ENCODE measurements at places on chromosomes 7 and 10. TPM values are rescaled to one million over a fixed set of nuclear protein-coding genes. Genes with fewer than 3 reads are reported as not detected.

DNA sequence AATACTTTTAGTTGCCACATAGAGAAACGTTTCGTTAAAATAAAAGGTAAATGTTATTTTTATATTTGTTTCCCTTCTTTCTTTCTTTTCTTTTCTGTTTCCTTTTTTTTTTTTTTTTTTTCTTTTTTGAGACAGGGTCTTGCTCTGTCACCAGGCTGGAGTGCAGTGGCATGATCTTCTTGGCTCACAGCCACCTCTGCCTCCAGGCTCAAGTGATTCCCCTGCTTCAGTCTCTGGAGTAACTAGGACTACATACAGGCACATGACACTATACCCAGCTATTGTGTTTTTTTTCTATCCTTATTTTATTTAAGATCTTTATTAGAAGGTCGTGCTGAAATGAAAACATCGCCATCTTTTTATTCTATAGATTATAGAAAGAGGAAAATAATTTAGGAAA, 661.8 kb upstream of the MBL2 start:
- no peak for DNase-seq

DNA sequence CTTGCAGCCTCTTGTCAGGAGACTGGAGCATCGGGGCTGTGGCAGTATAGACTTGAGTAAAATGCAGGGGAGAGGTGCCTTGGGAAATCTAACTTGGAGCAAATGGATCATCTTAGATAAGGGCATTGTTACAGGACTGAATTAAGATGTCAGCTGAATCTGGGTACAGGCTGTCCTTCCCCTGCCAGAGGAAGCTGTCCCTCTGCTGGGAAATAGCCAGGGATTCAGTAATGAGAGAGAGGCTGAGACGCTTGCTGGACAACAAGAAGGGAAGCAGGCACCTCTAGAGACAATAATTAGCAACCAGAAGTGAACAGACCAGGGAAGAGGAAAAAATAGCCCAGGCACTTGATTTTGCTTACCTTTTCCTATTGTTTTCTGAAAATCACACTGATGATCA, 20.7 kb upstream of the RAPGEF5 start:
- no peak for DNase-seq

DNA sequence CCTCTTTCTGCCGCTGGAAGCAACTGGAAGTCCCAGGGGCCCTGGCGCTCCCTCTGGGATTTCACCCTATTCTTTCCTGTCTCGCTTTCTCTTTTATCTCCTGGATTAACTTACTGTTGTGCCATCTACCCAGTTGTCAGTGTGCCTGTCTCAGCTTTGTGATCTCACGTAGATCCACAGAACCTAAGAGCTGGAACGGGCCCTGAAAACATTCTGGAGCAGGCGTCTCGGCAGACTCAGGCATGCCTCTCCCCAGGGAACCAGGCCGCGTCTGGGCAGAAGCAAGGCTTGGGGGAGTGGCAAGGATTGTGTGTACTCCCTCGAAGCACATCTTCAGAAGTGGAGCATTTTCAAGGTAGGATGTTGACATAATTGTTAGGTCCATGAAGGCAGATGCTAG, 87.2 kb downstream of the KCNMA1 start:
- no peak for DNase-seq

Gene GNAT3
- not detected for total RNA-seq

DNA sequence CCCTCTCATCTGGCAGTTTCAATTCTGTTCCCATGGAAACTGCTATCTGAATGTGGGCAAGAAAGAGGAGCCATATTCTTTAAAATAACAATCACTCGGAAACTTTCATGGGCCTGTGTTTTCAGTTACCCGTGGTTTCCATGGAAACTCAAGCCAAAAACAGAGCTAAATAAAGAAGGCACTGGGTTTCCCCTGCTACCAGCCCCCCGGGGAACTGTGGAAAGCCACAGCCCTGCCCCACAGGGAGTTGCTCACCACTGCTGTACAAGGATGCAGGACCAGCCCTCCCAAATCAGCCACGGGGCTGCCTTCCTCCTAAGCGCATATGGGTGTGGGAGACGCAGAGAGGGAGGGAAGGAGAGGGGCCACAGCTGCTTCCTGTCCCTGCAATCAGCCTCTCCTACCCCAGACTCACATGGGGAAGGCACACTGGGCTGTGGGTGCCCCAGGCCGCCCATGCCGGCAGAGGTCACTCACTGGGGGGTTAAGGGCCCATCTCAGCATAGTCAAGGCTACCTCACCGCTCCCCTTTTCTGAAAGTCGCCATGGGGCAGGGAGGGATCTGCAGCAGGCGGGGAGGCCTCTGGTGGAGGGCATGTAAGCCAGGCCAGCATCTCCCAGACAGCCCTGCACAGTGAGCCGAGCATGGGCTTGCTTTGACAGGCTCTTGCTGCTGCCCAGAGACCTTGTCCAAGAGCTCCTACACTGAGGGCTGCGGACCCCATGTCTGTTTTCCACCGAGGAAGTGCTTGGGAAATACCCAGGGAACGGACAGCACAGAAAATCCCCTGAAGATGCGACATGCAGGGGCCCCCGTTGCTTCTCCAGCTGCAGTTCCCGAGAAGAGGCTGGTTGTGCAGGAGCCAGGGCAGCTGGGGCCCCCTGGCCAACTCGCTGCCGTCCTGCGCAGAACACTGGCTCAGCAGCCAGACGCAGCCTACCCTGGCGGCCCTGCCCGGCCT, 157.3 kb upstream of the PPP2R2D start:
- no peak for DNase-seq

DNA sequence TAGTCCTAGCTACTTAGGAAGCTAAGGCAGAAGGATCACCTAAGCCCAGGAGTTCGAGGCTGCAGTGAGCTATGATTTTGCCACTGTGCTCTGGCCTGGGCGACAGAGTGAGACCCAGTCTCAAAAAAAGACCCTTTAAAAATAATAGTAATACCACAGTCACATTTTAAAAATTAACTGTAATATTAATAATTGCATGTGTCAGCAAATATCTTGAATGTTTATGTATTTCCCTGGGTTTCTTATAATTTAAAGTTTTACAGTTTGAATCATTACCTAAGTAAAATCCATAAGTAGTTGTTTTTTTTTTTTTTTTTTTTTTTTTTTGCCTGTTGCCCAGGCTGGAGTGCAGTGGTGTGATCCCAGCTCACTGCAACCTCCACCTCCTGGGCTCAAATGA, 69.2 kb downstream of the LYZL2 start:
- no peak for DNase-seq

DNA sequence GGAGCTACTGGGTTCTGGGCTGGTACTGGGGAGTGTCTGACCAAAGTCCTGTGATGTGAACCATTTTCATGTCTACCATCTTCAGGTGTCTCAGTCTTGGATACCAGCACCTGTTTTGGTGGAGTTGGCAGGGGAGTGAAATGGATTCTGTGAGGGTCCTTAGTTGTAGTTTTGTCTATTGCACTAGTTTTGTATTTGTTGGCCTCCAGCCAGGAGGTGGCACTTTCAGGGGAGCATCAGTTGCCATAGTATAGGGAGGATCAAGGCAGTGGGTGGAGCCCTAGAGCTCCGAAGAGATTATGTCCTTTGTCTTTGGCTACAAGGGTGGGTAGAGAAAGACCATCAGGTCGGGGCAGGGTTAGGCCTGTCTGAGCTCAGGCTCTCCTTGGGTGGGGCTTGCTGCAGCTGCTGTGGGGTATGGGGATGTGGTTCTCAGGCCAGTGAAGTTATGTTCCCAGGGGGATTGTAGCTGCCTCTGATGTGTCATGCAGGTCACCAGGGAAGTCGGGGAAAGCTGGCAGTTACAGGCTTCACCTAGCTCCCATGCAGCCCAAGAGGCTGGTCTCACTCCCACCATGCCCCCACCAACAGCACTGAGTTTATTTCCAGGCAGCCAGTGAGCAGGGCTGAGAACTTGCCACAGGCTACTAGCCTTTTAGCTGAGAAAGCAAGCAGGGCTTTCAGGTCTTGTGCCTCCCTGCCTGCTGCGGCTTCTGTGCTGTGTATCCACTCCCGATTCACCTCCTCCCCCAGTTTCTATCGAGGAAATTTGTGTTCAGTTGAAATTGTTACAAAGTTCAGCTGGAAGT, 153.1 kb downstream of the ZNF365 start:
- no peak for DNase-seq

DNA sequence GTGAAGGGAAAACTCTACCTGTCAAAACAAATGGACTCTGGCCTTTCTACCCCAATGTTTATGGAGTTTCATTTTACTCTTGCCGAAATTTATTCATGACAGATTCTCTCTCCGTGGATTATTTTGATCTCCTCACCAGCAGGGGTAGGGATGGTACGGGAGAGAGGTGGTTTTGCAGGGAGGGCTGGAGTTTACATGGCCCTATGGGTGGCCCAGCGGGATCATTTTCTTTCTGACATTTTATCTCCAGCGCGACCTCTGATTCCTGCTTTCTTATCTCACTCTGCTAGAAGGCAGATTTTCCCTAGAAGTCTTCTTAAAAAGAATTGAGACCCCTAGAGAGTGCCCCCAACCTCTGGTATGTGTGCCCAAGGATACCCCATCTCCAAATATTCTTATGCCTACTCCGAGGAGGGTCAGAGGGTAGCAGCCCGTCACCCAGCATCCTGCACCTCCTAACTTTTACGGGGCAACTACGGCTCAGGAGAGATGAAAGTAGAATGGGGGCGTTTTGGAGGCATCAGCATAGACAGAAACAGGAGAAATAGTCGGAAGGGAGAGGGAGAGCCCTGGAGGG, 10.1 kb upstream of the GATA3 start:
- no peak for DNase-seq

DNA sequence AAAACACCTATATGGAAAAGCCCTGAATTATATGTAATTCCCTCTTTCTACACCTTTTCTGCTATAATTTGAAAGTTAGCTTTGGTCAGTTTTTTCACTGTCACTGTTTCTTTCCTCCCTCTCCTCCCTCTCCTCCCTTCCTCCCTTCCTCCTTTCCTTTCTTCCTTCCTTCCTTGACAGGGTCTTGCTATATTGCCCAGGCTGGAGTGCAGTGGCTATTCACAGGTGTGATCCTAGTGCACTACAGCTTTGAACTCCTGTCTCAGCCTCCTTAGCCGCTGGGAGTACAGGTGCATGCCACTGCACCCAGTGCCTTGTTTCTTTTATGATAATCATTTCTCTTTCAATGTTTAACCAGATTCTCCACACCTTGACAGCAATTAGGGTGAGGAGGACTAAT, 22.1 kb upstream of the UMAD1 start:
- no peak for DNase-seq

GRCh38 chr7:139232904-139233303, 1.9 kb downstream of the UBN2 start:
- no peak for DNase-seq

Measured in breast epithelium (tissue), 4 donors.